EH (cell line): ENCODE measurements at places on chromosomes 7 and 10.

DNA sequence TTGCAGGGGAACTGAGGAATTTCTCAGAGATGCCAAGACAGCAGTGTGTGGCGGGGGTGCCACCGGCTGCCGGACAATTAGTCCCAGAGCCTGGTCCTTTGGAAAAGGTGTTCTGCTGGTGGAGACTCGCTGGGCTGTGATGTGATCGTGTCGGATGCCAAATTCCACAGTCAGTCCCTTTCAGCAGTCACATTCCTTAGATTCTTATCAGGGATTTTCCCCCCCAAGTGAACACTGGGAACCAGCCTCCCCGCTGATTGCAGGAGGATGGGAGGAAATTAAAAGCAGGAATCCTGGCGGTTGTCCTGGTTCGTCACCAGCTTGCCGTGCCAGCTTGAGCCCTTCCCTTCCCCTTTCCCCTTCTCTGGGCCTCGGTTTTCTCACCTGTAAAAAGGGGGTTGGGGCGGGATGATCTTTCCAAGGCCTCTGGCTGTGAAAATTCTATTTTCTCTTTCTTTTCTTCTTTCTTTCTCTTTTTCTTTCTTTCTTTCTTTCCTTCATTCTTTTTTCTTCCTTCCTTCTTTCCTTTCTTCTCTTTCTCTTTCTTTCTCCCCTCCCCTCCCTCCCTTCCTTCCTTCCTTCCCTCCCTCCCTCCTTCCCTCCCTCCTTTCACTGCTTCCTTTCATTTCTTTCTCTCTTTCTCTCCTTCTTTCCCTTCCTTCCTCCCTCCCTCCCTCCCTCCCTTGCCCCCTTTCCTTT lies 39.6 kb downstream of the COL26A1 start:
- peak; percentile 95 for DNase-seq

- peak; percentile 18 for DNase-seq
These were observed 194.4 kb downstream of the RELN start for GRCh38 chr7:103795107-103795506.

- no peak for DNase-seq
These were observed 130.6 kb downstream of the PLXDC2 start for GRCh38 chr10:19946791-19947190.

GRCh38 chr7:101597941-101598340 lies 31.2 kb downstream of the MYL10 start:
- no peak for DNase-seq

DNA sequence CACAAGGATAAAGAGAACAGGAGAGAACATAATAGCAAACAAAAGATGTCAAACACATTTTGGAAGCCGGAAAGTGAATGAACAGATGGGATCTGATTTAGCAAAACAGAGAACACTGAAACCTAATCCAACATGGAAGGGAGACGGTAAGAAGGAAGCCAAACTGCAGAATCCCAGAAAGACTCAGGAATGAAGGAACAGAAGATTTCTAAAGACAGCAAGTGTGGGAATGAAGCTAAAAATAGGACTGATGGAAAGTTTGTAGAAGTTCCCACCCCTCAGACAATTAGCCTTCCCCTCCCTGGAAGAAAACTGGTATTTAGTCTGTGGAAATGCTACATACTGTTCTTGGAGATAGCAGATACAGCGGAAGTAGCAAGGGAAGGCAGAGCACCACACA lies 40.8 kb downstream of the SLC16A12 start:
- peak; percentile 43 for DNase-seq

- no peak for DNase-seq
These were observed 279.4 kb upstream of the HABP2 start for GRCh38 chr10:113273181-113274163.

DNA sequence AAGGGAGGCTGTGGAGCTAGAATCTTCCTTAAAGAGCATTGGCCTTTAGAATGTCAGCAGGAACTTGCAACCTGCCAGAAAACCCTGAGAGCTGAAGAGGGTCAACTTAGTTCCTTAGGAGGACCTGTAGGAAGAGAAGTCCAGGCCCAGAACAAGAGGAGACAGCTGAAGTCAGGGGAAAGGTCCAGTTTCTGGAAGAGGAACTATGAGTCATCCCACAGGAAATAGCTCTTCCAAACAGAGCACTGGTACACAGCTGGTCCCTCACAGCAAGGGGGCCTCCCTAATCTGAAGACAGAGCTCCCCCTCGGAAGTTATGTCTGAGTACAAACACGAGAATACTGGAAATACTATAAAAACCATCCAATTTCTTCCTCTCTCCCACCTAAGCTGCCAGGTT lies 98.9 kb downstream of the HERPUD2 start:
- peak; percentile 59 for DNase-seq

DNA sequence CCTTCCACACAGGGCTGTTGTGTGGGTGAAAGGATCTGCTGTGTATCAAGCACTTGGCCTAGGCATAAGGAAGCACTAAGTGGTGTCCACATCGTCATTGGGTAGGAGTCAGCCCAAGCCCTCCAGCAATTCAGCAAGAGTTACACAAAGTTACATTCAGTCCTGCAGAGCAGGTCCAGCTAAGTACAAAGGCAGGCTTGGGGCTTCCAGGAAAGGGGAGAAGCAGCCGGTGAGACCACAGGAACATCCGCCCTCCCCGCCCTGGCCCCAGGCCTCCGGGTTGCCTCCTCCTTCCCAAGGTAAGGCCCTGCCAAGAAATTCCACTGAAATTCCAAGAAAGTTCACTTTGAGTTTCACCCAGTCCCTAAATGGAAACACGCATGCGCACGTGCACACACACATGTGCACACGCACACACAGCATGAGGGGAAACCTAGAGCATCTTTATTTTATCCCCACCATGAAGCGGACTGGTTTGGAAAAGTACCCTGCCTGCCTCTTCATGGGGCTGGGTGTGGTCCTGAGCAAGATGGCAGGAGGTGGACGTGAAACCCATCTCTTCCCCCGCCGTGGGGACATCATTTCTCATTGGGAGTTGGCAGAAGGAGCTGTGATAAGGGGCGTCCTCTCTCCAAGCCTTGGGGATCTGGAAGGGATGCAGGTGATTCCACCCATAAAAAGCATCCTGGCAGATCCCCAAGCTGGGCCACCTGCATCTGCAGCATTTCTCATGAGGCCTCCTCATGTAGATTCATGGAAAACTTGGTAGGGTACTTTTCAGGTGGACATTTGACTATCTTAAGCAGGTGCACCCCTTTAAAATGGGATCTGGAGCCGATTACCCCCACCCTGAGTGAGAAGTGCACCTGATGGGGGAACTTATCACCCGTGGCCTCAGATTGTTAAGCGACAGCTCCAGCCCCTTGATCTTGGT lies 69.1 kb upstream of the NANOS1 start:
- DNase-seq, result peak; percentile 31

DNA sequence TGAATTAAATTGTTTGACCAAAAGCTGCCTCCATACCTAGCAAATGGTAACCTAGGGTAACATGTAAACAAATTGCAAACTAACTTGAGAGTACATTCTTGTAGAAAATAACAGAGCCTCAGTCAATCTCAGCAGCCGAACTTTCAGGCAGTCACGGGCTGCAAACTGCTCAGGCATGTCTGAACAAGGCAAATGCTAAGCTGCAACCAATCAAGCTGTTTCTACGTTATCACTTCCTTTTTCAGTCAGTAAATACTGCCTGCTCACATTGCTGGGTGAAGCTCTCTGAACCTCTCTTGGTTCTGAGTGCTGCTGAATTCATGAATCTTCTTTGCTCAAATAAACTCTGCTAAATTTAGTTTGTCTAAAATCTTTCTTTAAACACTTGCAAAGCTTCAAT lies 1212.4 kb downstream of the SORCS1 start:
- peak; percentile 54 for DNase-seq

GRCh38 chr10:64037071-64037661 lies 516.0 kb downstream of the REEP3 start:
- DNase-seq, result no peak

DNA sequence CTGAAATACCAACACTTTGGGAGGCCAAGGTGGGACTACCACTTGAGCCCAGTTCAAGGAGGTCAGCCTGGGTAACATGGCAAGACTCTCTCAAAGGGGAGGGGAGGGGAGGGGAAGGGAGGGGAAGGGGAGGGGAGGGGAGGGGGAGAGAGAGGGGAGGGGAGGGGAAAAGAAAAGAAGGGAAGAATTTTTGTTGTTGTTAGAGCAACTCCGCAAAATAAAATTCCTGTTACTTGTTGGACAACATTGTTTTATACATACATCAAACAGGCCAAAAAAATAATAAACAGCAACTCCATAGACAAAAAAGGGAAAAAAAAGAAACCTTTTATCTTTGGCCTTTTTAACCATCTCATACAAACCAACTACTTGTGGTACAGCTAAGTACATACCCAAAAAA lies 57.3 kb upstream of the TRIM24 start:
- no peak for DNase-seq

- peak; percentile 18 for DNase-seq
These were observed 65.5 kb downstream of the C10orf143 start for GRCh38 chr10:130045091-130045652.

DNA sequence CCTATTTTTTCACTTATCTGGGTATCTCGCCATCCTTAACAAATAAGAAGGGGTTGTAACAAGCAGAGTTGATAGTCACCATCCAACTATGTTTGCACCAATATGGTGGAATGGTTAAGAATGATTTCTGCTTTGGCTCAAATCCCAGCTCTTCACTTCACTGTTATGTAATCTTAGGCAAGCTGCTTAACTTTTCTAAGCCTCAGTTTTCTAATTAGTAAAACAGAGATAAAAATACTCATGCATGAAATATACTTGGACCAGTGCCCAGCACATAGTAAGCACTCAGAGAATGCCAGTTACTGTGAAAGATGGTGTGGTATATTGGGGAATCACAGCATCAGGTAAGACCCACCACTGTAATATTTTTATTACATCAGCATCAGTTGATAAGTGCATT lies 33.6 kb downstream of the ABCB1 start:
- peak; percentile 32 for DNase-seq

DNA sequence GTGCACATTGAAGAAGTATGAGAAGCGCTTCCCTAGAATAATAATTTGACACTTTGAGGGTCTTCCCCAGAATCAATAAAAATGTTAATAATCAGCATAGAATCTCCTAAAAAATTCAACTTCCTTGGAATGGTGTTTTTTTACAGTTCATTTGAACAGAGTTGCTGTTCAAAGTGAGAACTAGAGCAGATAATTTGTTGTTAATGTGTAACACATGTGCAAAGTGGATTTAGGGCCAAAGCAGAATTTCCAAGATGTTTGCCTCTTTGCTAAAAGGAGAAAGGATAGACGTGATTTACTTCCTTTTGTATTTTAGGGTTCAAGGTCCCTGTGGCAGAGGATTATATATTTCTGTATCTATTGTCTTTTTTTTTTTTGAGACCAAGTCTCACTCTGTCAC lies 73.8 kb downstream of the ZNF277 start:
- no peak for DNase-seq

DNA sequence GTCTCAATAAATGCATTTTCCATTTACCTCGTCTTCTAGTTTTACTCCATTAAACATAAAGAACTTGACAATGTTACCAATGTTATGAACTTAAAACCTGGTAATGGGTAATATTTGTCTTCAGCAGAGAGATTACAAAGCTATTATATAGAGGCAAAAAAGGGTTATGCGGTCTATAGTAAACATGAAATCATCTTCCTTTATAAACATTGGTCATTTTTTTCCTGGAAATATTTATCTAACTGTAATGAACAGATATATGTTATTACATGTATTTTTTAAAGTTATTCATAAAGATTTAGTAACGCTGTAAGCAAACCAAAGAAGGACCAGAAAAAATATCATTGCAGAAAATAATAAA lies 1.3 kb downstream of the VWDE start:
- no peak for DNase-seq

DNA sequence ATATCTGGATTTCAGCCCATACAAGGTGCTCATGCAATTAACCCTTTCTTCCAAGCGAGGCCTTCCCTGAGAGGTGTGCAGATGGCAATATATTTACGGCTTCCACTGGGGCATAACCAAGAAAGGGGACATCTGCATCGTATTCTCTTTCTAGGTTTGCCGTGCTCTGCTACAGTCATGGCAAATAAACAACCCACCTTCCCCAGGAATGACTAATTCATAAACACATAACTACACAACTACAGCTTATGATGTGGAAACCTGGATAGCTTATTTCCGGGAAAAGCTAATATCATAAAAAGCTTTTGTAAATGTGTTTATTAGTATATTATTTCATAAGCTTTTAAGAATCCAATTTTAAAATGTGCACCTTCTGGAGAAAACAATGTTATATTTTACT lies 120.0 kb downstream of the CAMK1D start:
- DNase-seq, result no peak

GRCh38 chr7:94239661-94240234 lies 154.9 kb upstream of the COL1A2 start:
- DNase-seq, result no peak

GRCh38 chr7:1096156-1097119 lies 8.5 kb downstream of the GPER1 start:
- no peak for DNase-seq

- no peak for DNase-seq
These were observed 112.3 kb downstream of the VWC2 start for GRCh38 chr7:49885593-49886285.

DNA sequence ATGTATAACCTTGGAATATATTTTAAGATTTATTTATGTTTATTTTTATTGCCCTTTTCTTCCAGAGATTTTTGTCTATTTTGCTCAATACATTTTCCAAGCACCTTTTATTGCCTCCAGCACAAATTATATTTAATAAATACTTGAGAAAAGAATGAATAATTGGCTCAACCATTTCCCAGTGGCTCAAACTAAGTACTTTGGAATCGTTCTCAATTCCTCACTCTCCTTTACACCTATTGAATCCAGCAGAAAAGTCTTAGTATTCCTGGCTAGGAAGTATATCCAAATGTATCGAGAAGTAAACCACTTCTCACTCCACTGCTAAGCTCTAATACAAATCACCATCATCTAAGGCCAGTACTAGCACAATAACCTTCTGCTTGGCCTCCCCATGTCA lies 276.1 kb downstream of the NEBL start:
- DNase-seq, result no peak

- DNase-seq, result no peak
These were observed 37.2 kb downstream of the NKX2-3 start for GRCh38 chr10:99569961-99570360.

DNA sequence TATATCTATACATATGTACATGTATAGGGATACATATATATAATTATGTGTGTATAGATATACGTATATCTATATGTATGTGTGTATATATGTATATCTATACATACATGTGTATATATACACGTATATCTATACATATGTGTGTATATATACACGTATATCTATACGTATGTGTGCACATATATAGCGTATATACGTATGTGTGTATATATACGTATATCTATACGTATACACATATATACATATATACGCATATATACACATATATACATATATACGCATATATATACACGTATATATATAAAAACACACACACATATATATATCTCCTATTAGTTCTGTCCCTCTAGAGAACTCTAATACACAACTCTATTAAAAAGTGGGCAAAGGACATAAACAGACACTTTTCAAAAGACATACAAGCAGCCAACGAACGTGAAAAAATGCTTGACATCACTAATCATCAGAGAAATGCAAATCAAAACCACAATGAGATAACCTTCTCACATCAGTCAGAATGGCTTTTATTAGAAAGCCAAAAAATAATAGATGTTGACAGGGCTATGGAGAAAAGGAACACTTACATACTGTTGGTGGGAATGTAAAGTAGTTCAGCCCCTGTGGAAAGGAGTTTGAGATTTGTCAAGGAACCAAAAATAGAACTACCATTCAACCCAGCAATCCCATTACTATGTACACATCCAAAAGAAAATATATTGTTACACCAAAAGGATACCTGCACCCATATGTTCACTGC lies 22.0 kb upstream of the TMEM120A start:
- peak; percentile 11 for DNase-seq

- no peak for DNase-seq
These were observed 274.3 kb upstream of the NEBL start for GRCh38 chr10:21171197-21171935.
